ENCODE measurements at places on chromosomes 4 and X.

- no peak for DNase-seq
These were observed 53.7 kb downstream of the TAB3 start for GRCh38 chrX:30835373-30835772.

GRCh38 chr4:8202108-8203051, 3.3 kb downstream of the SH3TC1 start:
- no peak for DNase-seq

DNA sequence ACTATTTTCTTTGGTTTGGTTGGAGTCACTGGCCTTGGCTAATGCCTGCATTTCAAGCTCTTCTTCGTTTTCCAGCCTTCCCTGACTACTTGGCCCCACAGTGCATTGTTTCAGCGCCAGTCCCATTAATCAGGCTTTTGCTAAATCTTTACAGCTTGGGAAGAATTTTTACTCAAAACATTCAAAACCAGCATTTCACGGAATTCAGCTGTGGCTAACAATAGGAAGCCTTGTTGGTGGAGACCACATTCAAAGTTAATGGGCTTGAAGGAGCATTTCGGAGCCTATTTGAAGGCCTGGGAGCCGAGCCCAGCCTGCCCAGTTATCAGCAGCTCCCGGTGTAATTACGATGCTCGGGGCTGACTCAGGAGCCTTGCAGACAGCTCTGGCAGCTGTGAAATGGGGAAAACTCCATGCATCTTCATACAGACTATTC, 30.8 kb upstream of the VCX2 start:
- DNase-seq, result no peak

DNA sequence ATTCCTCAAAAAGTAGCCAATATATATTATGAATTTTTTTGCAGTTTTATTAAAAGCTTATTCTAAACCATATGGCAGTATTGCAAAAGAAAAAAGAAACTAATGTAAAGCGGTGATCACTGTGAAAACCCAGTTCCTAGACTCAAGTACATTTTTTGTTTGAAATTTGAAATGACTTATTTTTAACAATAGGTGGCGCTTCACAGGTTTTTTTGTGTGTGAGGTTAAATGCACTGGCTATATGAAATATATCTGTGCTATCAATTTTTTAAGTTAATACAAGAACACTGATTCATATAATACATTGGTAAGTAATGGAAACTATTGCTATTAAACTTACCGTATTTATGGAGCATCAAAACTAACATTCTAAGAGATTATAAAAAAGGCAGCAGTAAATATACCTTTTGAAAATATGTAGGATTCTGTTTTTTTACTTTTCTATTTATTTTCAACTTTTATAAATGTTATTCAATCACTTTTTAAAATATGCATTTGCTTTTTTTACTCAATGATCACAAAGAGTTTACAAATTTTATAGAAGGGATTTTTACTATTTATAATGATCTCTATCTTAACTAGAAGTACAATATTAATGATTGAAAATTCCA, 5.6 kb upstream of the SPRY1 start:
- DNase-seq, result no peak

- no peak for DNase-seq
These were observed 3.3 kb upstream of the FAM9C start for GRCh38 chrX:13047759-13048158.

DNA sequence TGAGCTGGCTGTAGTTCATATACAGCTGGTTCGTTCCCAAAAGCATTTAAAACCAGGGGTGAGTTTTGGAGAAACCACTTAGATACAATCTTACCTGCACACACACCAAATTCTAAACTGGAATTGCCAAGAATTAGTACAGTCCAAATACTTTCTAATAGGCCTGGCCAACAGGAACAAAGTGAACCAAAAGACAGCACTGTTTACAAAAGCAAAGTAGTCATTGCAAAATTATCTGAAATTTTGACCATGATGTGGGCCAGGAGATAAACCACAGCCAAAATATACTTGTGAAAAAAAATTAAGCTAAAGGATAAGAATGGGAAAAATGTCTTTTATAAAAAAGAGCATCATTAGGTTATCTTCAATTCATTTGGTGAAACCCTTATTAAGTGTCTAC, 37.9 kb upstream of the NAP1L5 start:
- DNase-seq, result no peak

GRCh38 chr4:165096776-165097175, 15.9 kb downstream of the TMEM192 start:
- no peak for DNase-seq

DNA sequence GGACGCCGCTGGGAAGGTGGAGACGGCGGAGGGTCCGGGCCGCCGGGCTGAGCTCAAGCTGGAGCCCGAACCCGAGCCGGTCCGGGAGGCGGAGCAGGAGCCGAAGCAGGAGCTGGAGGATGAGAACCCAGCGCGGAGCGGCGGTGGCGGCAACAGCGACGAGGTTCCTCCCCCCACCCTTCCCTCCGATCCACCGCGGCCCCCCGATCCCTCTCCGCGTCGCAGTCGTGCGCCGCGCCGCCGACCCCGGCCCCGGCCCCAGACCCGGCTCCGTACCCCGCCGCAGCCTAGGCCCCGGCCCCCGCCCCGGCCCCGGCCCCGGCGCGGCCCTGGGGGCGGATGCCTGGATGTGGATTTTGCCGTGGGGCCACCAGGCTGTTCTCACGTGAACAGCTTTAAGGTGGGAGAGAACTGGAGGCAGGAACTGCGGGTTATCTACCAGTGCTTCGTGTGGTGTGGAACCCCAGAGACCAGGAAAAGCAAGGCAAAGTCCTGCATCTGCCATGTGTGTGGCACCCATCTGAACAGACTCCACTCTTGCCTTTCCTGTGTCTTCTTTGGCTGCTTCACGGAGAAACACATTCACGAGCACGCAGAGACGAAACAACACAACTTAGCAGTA, 483 bp downstream of the USP27X start:
- DNase-seq, result peak; percentile 3

- DNase-seq, result no peak
These were observed 48.4 kb upstream of the SPANXN2 start for GRCh38 chrX:143768976-143769375.

- DNase-seq, result no peak
These were observed 12.3 kb upstream of the ADRA2C start for GRCh38 chr4:3753726-3754412.

GRCh38 chr4:174628191-174628590, 105.9 kb upstream of the HPGD start:
- DNase-seq, result peak; percentile 13

DNA sequence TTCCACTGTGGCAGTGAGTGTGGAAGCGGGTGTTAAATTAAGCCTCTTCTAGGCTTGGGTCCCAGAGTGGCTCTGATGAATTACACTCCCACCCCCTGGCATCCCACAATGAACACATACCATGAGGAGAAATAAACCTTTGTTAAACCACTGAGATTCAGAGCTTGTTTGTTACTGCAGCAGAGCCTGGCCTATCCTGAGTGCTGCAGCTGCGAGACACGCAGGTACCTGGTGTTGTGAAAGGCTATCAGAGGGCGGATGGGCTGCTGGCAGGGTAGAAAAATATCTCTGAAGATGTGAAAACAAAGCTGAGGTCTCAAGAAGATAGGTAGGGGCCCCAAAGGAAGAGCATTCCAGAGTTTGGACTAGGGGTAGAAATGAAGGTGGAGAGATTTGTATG, 138.4 kb upstream of the STX18 start:
- no peak for DNase-seq

GRCh38 chr4:4284827-4285618, 4.9 kb downstream of the LYAR start:
- DNase-seq, result no peak

DNA sequence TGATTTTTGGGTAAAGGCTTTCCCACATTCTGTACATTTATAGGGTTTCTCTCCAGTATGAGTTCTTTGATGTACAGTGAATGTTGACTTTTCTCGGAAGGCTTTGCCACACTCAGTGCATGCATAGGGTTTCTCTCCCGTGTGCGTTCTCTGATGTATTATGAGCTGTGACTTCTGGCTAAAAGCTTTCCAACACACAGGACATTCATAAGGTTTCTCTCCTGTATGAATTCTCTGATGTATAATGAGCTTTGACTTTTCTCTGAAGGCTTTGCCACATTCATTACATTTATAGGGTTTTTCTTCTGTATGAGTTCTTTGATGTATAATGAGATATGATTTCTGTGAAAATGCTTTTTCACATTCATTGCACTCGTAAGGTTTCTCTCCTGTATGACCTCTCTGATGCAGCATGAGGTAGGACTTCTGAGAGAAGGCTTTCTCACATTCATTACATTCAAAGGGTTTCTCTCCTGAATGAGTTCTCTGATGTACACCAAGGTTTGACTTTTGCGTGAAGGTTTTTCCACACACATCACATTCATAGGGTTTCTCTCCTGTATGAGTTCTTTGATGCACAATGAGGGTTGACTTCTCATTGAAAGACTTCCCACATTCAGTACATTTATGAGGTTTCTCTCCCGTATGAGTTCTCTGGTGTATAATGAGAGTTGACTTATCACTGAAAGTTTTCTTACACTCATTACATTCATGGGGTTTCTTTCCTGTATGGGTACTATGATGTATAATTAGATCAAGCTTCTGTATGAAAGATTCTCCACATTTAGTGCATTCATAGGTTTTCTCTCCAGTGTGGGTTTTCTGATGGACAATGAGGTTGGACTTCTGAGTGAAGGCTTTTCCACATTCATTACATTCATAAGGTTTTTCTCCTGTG, 27.3 kb downstream of the ZNF182 start:
- no peak for DNase-seq

- DNase-seq, result peak; percentile 61
These were observed 115.9 kb upstream of the RBPJ start for GRCh38 chr4:26204911-26205370.

DNA sequence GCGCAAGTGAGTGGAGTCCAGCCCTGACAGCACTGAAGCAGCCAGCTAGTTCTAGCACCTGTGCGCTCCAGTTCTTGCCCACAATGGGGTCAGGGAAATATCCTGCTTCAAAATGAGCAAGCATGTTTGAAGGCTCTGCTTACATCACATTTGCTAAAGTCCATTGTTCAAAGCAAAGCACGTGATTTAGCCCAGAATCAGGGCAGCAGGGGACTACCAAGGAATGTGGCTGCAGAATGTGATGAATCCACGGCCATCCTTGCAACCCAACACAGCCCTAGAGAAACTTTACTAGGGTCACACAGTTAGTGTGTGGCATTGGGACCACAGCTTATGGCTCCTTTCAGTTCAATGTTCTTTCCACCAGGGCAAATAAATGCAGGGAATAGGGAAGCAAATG, 47.3 kb upstream of the SMIM31 start:
- DNase-seq, result no peak

GRCh38 chr4:164935363-164935762, 42.1 kb downstream of the TRIM61 start:
- no peak for DNase-seq

DNA sequence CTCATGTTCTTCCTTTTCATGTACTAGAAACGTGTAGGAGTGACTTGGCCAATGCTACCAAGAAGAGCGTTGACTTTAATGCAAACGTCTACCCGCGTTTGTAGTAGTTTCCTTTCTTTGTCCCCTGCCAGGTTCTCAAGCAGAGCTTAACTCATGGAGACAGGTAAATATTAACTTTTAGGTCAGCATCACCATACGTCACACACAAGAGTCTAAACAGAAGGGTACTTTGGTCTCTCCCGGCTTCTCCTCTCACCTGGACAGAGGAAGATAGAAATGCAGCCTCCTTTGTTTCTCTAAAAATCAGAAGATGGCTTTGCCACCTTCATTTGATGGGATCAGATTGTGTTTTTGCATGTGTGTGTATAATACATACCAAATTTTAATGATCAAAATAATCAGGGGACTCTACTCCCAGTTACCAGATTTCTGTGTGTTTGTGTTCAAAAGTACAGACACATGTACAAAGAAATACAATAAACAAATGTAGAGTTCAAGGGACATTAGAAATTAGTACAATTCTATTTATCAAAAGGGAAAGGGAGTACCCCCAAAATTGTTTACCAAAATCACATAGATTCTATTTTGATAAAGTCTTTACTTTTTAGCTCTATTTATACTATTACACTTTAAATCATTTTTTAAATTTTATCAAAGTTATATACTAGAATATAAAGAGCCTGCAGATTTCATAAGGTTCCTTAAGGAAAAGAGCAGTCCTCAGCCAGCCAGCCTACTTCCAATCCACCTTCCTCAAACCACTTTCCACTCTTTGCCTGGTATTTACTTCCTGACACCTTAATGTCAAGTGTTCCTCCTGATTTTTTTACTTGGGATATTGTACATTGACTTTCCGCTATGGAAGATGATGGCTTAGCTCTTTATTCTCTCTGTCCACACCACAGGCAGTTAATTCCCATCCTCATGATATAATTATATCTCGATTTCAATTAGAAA, 195.5 kb downstream of the RELL1 start:
- DNase-seq, result no peak

DNA sequence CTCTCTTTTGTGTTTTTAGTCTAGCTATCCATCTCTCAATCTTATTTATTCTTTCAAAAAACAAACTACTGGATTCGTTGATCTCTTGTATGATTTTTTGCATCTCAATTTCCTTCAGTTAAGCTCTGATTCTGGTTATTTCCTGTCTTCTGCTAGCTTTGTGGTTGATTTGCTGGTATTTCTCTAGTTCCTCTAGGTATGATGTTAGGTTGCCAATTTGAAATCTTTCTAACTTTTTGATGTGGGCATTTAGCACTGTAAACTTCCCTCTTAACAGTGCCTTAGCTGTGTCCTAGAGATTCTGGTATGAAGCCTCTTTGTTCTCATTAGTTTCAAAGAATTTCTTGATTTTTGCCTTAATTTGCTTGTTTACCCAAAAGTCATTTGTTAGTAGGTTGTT, 15.2 kb upstream of the NEXMIF start:
- DNase-seq, result no peak

DNA sequence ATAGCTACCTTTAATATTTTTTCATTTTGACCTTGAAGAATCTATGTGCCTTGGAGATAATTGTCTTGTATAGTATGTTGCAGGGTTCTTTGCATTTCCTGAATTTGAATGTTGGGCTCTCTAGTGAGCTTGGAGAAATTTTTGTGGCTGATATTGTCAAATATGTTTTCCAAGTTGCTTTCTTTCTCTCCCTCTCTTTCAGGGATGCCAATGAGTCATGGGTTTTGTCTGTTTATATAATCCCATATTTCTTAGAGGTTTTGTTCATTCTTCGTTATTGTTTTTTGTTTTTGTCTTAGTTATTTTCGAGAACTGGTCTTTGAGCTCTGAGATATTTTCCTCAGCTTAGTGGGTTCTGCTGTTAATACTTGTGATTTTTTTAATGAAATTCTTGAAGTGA, 20.7 kb downstream of the RAB40AL start:
- DNase-seq, result no peak

DNA sequence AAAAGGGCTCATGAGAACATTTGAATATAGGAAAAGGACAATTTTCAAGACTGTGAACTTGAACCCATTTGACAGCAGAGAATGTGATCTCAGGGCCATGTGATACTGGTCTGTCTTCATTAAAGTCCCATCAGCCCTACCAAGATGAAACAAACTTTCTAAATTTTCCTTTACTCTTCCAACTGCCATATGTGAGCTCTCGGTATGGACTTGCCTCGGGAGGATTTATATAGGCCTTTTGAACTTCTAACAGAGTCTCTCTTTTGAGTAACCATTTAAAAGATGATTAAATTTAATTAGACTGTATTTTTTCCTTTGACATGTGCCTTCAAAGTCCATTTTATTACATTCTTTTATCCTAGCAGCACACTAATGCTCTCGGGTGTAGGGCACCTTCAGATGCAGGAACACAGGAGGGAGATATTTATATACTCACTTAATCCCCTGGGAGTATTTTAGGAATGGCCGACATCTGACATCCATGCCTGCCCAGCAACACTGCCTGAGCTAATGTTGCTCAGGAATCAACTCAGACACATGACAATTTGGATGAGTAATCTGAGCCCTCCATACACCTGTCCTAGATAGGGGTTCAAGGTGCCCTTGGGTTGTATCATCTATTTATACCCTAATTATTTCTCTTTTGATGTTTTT, 155.0 kb downstream of the SLC7A11 start:
- no peak for DNase-seq
